ENCODE measurements at places on chromosomes 1 and 21. TPM values are rescaled to one million over a fixed set of nuclear protein-coding genes. Genes with fewer than 3 reads are reported as not detected.
A peak's percentile ranks its signal among the peaks of the same experiment; 100 is the strongest.

DNA sequence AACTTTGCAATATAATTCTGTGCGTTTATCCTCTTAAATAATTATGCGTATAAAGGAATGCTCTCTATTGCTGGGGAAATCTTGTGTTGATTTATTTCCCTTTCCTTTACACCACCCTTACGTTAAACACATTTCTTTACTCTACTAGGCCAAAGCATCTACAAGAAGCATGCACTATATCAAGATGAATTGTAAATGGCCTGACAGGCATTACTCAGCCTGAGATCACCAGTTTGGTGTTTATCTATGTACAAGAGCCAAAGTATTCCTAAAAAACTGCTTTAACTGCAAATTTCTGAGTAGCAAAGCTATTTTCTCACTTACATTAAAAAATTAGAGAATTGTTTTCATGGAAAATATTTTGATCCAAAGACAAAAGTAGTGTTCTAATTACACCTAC is 114.8 kb downstream of the TYW3 start:
- no peak for DNase-seq

DNA sequence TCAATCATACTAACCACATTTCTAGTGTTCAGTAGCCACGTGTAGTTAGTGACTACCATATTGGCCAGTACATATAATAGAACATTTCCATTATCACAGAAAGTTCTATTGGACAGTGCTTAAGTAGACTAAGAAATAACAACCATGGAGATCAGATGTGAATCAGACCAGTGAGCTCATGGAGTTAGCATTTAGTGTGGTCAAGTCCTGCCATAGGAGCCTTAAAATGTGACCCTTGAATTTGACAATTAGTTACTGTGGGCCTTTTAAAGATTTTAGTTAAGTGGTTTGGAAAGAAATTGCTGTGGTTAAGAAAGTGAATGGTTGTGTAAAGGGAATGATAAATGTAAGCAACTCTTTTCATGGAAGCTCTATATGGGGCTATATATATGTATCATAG is 123.4 kb downstream of the POU2F1 start:
- no peak for DNase-seq

DNA sequence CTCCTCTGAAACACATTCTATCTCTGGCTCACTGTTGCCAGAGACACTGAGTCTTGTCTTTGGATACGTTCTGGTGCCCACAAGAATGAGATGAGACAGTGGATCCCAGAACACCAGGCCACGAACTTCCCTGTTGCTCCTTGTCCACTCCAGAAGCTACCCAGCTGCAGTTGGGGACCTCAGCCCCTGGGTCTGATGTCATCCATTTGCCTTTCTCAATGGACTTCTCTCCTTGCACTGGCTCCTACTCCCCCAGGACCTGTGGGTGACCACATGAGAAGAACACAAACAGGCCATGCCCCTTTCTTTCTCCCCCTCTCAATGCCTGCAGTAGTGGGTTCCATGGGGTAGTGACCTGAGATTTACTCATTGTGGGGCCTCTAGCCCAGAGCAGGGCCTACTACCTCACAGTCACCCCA is 5.9 kb downstream of the NBPF1 start:
- DNase-seq = no peak

The OR2AK2 gene
- total RNA-seq = not detected

DNA sequence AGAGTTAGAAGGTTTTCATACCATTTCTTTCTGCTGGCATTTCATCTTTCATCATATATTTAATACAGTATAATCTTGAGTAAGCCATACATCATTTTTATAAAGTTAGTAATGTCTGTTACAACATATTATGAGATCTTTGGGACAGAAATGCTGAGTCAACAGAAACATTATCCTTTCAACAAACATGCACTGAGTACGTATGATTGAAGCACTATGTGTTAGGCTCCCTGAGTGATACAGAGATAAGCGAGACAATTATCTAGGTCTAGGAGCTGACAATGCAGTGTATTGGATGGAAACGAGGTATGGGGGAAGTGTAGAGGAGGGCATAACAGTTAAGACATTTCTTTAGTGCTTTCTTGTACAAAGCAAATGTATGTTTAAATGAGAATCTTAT is 19.7 kb upstream of the GPR52 start:
- no peak for DNase-seq

- no peak for DNase-seq
These were observed 5.6 kb upstream of the LRRC3 start for GRCh38 chr21:44449473-44450363.

DNA sequence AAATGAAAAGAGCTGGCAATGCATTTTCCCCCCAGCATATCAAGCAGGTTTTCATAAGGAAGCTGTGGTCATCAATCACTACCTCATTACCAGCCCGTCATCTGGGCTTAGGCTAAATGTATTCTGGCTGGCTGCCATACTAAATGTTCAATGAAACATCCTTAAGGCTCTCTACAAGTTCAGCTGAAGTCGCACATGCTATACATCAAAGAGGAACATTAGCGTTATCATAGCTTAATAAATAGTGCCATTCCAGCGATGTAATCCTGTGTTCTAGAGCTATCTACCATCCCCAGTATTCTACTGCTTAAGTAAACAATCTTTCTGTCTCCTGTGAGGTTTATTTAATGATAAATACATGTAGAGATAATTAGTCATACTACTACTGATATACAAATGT is 288.8 kb downstream of the DPYD start:
- no peak for DNase-seq

DNA sequence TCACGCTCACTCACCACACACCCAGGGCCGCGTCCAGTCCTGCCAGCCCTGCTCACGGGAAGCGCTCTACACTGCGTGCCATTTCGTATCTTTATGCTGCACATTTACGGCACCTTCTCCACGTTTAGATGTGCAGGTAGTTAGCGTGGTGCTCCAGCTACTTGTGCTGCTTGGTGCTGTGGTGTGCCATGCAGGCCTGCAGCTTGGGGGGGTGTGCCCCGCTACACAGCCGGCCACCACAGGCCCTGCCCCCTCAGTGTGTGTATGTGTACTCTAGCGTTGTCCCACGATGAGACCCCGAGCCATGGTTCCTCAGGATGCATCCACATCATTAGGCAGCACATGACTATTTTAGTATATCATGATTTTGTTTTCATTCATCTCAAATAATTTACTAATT is 38.3 kb downstream of the SNAP47 start:
- DNase-seq = no peak

DNA sequence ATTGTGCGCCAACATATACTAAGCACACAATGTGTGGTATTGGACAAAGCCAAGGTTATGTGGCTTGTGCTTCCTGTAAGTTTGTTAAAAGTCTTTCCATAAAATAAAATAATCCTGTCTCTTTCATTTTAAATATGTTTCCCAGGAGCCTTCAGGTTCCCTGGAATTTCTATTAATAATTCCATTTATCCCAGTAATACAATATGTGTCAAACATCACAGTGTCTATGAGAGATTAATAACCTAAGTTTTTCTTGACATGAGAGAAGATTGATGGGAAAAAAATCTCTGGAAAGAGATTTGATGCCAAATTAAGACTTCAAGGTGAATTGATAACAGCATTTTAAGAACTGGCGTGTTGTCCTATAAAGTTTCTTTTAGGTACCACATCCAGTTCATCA is 507.0 kb downstream of the TTLL7 start:
- no peak for DNase-seq

- no peak for DNase-seq
These were observed 49.8 kb upstream of the PAX7 start for GRCh38 chr1:18580691-18581419.

DNA sequence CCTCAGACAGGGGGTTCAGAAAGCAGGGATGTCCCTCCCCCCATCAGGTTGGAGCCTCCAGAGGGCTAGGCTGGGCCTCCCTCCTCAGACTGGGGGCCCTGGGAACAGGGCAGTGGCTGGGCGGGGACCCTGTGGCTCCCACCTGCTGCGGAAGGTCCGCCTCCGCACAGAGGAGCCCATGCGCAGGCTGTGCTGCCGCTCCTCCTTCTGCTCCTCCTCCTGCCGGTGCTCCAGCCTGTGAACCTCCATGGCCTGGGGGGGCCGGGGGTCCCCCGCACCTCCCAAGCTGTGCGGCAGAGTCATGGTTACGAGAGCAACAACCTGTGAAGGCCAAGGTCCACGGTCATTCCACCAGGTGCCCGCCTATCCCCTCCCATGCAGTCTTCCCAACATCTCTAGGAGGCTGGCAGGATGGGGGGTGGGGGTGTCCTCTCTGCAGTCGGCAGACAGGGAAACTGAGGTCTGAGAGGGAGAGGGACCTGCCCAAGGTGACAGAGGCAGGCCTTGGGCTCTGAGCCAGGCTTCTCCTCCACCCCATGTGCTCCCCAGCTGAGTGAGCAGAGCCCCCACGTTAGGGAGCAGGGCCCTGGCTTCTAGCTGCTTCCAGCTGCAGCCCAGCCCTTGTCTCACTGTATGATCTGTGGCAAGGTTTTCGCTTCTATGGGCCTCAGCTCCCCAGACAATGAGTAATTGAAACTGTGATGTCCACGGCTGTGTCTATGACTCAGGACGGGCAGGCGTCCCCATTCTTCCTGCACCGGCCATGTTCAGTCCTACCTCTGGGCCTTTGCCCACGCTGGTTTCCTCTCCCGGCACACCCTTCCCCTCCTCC is 3.4 kb downstream of the MYOM3 start:
- DNase-seq = peak; percentile 65

- DNase-seq = no peak
These were observed 163.2 kb upstream of the NBPF11 start for GRCh38 chr1:148315071-148315811.

The EVI5 gene
- 9.6 TPM for total RNA-seq

GRCh38 chr1:46691997-46692790 is 20.5 kb downstream of the TEX38 start:
- no peak for DNase-seq

The SPATA1 gene
- total RNA-seq = 0.23 TPM

The TNFRSF4 gene
- total RNA-seq = 0.36 TPM

The WNT3A gene
- total RNA-seq = not detected

The ZNF648 gene
- total RNA-seq = not detected

DNA sequence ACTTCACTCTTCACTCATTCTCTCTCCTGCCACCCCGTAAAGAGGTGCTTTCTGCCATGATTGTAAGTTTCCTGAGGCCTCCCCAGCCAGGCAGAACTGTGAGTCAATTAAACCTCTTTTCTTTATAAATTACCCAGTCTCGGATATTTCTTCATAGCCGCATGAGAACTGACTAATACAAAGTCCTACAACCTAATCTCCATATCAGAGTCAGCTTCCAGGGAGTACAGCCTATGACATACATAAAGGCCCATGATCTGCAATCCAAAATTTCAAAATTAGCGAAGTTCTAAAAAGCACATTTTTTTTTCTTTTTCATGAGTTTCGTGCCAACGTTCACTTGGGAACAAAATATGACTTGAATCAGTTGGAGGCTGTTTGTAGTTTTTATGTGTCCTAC is 256.9 kb upstream of the DUSP10 start:
- no peak for DNase-seq

The SSX2IP gene
- total RNA-seq = 13.2 TPM

DNA sequence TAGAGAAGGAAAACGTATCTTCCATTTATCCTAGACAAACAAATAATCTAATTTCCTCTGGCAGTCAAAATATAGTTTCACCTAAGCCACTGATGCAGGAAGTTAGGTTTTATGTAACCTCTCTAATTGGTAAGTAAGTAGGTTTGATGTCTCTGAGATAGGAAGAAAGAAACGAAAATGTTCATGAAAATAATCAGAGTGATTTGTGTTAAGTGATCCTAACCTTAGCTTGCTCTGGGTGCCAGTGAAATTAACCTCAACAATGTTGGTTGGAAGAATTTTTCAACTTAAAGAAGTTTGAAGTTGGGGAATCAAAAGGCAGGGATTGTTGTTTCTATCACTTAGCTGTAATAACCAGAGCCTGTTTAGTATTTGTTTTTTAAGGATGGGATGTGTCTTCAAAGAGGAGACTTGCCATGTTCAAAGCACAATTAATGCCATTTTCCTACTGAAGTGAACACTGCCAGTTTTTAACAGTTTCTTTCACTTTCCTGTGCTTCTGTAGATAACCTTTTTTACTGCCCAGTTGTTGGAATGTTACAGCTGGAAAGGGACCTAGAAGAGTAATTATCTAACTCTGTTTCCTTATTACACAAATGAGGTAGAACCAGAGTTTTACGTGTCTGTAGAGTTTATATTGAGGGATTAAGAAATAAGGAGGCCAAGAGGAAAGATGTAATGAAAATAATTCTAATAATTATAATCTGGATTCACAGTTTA is 18.4 kb downstream of the HIPK1 start:
- DNase-seq = no peak

The LCE2C gene
- not detected for total RNA-seq

GRCh38 chr1:12745126-12745991 is 641 bp upstream of the CFAP107 start:
- no peak for DNase-seq

DNA sequence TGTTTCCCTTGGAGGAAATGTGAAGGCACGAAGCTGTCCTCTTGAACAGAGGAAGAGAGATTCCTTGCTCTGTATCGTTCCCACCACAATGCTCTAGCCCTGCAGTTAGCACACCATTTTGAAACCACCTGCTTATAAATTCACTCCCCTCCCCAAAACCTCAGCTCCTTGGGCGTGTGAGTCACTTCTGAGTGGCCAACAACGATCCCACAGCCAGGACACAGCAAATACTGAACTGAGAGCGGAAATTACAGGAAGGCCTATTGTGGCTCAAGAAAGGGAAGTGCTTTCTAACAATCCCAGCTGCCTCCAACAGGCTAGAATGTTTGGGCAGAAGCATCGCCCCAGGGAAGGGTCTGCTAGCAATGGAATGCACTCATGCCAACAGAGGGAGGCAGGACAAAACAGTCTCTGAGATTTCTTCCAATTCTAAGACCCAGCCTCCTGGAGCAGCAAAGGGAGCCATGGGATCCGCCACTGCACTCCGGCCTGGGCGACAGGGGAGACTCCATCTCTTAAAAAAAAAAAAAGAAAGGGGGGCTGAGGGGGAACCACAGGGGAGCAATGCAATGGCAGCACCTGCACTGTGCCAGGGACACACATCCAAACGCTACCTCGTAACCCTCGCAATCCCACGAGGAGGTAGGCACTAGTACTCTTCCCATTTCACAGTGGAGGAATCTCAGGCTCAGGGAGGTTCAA is 1.9 kb downstream of the TMEM53 start:
- no peak for DNase-seq

DNA sequence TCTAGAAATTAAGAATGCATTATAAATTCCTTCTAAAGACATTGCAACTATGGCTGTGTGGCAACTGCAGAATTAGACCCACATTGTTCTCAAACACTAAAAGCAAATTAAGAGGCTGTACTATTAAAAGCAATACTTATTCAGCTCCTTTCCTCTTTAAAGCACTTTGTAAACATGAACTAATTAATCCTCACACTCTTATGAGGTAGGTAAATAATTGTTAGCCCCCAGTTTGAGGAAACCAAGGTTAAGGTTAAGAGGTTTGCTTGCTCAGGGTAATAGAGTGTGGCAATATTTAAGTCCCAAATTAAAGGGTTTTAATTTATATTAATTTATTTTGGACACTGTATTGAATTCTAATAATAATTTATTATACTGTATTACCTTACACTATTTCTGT is 553.8 kb downstream of the LRRIQ3 start:
- DNase-seq = no peak

- DNase-seq = no peak
These were observed 204.4 kb downstream of the SLC35F3 start for GRCh38 chr1:234108921-234109320.

GRCh38 chr1:154557939-154558719 is at the start of gene UBE2Q1:
UBE2Q1 (minus strand) TSS chr1:154558662; CDS start chr1:154558553, 109 bp downstream.
- DNase-seq = no peak

All from epithelial cell of proximal tubule (primary cell).